ENCODE measurements at places on chromosomes 13 and 19. TPM values are rescaled to one million over a fixed set of nuclear protein-coding genes. Genes with fewer than 3 reads are reported as not detected.

- no peak for DNase-seq
Observed at GRCh38 chr19:17458970-17459369, 1.8 kb downstream of the NXNL1 start.

DNA sequence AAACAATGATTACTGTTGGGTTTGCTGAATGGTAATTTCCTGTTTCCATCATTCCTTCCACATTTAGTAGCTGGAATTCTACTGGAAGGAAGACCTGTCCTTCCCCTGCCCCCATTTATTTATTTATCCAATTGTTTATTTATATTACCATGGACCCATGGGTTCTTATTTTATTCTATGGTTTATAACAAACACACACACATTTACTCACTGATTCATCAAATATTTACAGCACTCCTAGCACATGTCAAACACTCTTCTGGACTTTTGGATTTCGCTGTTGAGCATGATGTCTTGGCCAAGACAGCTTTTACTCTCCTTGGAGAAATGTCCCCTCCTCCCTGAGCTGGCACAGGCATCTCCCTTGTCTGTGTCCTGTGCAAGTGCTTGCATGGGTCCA is 227.8 kb upstream of the MAB21L1 start:
- no peak for DNase-seq

- DNase-seq = no peak
Observed at GRCh38 chr13:105969761-105970160, 565.7 kb downstream of the EFNB2 start.

GRCh38 chr13:57673197-57673596 is 41.7 kb downstream of the PCDH17 start:
- DNase-seq = no peak

DNA sequence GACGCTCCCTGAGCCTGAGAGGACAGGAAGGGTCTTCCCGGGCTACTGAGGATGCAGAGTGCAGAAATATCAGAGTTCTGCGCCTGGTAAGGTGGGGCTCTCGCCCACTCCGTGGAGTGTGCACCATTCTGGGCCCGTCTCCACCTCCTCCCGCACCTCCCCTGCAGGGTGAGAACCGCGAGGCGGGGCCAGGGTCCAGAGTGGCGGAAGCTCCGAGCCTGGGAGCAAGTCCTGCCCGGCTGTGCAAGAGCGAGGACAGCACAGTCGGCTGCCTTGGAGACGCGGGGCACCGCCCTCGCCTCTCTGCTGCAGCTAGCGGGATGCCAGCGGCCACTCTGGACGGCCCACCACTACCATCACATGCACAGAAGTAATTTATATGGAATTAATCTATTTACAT is 2304.4 kb downstream of the PCDH9 start:
- no peak for DNase-seq

DNA sequence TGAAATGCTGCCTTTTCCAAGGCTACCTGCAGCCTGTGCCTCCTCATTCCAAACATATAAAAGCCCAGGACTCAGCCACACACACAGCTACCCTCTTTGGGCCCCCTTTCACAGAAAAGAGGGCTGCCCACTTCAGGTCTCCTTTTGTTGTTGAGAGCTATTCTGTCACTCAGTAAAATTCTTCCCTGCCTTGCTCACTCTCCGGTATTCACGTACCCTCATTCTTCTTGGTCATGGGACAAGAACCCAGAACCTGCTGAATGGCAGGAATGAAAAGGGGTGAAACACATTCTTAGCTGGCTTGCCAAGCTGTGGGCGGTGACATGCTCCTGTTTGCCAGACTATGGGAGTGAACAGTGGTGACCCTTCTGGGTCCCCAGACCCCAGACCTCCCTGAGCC is 338.0 kb upstream of the ATXN8OS start:
- DNase-seq = no peak

The MBD3L2 gene
- not detected for total RNA-seq
